Activated T-cell treated with anti-CD3 and anti-CD28 coated beads for 48 hours (primary cell): ENCODE measurements at places on chromosomes 16 and 17.

DNA sequence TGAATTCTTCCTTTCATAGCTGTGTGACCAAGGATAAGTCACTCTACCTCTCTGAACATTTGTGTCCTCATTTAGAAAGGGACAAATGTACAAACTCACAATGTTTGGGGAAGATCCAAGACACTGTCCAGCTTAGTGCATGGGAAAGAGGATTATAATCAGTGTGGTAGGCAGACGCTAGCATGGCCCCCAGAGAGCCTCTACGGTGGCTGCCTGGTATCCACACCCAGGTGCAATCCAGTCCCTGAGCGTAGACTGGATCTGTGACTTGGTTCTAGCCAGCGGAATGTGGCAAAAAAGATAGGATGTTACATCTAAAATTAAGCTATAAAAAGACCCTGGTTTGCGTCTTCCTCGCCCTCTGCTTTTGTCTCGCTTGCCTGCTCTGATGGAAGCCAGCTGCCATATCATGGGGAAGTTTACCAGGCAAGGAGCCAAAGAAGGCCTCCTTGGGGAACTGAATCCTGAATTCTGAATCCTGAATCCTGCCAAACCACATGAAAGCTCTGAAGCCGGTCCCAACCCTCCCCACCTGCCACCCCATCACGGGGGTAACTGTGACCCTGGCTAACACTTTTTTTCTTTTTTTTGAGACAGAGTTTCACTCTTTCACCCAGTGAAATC, 51.7 kb downstream of the PLXDC1 start:
- DNase-seq: no peak

GRCh38 chr17:48732688-48733629, 4.4 kb upstream of the HOXB13 start:
- DNase-seq: no peak

DNA sequence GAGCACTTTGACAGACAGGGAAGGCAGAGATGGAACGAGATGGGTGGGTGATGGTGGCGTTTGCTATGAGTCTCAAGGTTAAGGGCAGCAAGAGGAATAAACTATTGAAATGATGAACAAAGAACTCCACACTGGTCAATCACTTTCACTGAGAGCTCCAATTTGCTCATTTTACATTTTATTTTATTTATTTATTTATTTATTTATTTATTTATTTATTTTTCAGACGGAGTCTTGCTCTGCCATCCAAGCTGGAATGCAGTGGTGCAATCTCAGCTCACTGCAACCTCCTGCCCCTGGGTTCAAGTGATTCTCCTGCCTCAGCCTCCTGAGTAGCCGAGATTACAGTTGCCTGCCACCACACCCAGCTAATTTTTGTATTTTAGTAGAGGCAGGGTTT, 669.1 kb downstream of the HS3ST4 start:
- no peak for DNase-seq

DNA sequence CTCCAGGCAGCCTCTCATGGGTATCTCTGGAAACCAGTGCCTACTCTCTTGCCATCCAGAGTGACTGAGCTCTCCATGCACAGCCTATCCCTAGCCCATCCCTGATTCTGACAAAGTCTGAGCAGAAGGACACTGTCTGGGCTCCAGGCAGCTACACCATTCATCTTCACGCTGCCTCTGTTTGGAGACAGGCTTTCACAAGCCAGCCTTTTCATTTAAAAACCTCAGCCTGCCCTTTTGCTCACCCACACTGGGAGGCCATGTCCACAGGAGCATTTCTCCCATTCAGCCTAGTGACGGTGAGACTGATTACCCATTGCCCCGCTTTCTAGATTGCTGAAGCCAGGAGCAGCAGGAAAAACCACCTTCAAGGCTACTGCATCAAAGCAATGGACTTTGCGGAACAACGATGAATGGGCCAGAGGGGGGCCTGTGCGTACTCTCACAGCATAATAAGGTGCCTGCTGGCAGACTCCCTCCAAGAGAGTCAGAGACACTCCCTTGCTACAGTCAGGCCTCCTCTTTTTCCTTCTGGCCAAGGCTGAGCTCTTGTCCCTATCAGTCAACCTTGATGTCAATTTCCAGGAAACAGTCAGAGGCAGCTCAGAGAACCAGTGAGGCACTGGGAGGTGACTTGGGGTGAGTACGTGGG, 24.7 kb upstream of the CDH13 start:
- no peak for DNase-seq

GRCh38 chr16:55529018-55529417, 20.1 kb downstream of the LPCAT2 start:
- DNase-seq: no peak

DNA sequence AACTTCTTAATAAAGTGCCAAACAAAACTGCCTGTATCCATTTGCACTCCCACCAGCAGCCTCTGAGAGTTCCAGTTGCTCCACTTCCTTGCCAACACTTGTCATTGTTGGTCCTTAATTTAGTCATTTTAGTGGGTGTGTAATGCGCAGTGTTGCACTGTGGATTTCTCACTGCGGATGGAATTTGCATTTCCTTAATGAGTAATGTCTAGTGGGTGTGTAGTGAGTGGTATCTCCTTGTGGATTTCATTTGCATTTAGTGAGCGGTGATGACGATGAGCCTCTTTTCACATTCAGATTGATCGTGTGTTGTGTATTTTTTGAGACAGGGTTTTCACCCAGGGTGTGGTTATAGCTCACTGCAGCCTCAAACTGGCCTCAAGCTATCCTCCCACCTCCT, 4.1 kb upstream of the MSLN start:
- no peak for DNase-seq

DNA sequence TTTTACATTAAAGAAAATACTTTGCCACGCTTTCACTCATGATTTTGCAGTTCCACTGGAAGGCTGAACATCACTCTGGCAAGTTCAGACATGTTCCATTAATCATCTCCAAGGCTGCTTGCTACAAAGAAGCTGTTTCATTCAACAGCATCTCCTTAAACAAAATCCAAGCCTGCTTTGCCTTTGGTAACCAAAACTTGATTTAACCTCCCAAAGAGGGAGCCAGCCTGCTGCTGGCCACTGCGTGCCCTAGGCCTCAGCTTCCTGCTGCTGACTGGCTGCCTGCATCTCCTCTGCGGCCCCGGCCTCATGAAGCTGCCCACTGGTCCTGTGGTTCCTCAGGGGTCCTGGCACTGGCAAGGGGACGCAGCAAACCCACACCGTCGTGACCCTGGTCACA, 31.8 kb downstream of the ANKRD11 start:
- no peak for DNase-seq

DNA sequence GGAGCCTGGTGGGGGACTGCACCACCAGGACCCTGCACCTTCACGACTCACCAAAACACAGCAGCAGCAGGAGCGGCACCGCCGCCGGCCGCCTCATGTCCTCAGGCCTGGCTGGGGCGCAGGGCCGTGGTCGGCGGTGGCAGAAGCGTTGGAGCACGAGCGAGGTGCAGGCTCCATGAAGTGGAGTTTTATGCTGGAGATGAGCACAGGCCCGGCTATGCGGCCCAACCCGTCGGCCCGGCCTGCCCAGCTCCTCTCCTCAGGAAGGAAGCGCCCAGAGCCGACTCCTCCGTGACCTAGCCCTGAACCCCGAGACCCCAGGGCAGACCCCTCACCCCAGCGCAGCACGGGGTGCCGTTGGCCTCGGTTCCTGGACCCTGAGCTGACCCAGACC, at the start of gene PRSS27:
PRSS27 (minus strand) TSS at position 161 of the 394 bp plus-strand sequence; CDS start at position 97, 64 bp downstream.
- no peak for DNase-seq

DNA sequence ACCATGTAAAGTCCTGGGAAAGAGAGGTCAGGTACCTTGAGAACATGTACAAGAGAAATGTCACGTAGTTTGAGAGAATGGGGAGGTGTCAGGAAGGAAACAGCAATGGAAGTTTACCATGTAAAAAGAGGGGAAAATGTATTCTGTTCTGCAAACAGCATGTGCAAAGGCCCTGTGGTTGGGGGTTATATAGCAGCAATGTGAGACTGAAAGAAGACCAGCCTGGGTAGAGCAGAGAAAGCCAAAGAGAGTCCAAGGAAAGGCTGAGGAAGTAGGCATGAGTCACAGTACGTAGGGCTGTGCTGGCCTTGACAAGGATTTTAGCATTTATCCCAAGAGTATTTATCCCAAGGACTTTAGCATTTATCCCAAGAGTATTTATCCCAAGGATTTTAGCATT, 141.3 kb upstream of the CACNG3 start:
- DNase-seq: no peak

DNA sequence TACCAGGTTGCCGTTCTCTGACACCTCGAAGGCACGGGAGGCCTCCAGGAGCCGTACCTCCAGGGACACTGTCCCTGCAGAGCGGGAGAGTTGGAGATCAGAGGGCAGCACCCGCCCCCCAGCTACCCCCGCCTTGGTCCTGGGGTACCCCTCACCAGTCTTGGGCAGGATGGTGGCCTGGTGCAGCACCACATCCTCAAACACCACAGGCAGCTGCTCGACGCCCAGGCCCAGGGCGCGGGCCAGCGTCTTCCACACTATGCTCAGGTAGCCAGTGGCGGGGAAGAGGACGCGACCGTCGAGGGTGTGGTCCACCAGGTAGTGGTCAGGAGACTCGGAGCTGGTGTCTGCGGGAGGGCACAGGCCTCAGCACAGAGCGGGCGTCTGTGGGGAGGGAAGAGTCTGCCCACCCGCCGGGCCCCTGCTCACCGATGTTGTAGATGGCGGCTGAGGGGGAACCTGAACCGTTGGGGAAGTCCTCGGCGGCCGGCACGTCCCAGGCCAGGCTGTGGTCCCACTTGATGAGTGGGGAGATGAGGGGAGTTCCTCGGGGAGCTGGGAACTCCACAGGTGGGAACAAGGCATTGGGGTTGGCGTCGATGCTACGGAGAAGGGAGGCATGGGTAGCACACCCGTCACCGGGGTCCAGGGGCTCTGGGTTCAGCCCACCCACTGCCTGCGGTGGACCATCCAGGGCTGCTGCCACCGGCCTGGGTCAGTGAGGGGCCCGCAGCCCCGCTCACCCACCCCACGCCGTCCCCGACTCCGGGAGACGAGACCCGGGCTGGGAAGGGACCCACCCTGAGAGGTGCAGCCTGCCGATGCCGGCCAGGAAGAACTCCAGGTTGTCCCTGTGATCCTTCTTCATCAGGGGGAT, 9.8 kb downstream of the FASN start:
- DNase-seq: no peak

GRCh38 chr17:49603238-49603637, 27.6 kb downstream of the NXPH3 start:
- DNase-seq: no peak

- no peak for DNase-seq
Observed at GRCh38 chr16:30644334-30644830, 6.4 kb upstream of the PRR14 start.

DNA sequence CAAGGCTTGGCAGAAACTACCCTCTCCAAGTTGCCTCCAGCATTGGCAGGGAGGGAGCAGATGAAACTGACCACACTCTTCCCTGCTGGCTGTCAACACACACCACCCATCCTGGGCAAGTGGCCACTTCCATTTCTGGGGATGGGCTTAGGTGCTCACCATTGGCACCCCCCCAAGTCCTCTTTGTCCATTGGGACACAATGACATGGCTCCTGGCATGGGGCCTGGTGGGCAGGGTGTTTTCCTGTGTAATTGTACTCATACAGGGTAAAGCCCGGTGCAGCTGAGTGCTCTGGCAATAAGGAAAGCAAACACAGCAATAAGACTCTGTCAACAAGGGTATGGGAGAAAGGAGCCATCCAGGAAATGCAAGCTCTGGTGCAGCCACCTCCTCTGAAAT, 22.6 kb downstream of the SCNN1B start:
- no peak for DNase-seq

- no peak for DNase-seq
Observed at GRCh38 chr16:75801307-75801706, 75.0 kb upstream of the CPHXL start.

- DNase-seq: no peak
Observed at GRCh38 chr16:55073830-55074229, 143.2 kb downstream of the IRX5 start.

DNA sequence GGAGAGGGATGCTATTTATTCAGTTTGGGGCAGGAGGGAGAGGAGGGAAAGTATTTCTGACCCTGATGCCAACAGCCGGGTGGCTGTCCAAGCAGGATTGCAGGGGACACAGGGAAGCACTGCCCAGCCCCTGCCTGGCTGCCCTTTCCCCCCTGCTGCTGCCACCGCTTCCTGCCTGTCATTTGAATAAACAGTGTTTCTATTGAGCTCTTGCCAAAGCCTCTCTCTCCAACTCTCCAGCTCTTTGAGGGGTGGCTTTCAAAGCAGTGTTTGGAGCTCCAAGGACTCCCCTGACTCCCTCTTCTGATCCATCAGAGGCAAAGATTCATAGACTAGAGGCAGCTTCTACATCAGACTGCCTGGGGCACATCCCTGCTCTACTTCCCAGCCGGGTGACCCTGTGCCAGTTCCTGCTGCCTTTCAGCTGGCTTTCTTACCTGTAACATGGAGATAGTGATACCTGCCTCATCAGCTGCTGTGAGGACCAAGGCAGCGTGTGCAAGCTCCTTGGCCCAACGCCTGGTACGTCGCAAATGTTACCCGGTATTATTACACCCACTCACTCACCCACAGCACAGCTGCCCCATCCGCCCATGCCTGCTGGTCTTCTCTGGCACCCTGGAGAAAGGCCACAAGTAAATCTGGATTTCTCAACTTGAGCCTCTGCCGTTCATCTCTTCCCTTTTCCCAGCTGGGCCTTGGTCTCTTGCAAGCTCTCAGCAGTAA, 9.5 kb downstream of the PROCA1 start:
- DNase-seq: no peak

GRCh38 chr17:64599187-64599676, 62.9 kb downstream of the SMURF2 start:
- DNase-seq: peak; percentile 24

DNA sequence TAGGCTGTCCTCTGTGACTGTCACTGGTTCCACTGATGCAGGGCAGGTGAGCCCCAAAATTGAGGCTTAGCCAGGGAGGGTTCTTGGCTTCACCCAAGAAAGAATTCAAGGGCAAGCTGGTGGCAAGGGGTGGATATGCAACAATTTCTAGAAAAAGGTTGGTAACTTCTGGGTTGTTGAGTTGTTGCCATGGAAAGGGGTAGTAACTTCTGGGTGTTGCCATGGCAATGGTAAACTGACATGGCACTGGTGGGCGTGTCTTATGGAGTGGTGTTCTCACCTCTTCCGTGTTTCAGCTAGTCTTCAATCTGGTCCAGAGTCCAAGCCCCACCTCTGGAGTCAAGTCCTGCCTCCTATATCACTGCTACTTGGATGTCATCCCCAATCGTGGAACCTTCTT, 9.5 kb upstream of the GUCY2D start:
- no peak for DNase-seq

DNA sequence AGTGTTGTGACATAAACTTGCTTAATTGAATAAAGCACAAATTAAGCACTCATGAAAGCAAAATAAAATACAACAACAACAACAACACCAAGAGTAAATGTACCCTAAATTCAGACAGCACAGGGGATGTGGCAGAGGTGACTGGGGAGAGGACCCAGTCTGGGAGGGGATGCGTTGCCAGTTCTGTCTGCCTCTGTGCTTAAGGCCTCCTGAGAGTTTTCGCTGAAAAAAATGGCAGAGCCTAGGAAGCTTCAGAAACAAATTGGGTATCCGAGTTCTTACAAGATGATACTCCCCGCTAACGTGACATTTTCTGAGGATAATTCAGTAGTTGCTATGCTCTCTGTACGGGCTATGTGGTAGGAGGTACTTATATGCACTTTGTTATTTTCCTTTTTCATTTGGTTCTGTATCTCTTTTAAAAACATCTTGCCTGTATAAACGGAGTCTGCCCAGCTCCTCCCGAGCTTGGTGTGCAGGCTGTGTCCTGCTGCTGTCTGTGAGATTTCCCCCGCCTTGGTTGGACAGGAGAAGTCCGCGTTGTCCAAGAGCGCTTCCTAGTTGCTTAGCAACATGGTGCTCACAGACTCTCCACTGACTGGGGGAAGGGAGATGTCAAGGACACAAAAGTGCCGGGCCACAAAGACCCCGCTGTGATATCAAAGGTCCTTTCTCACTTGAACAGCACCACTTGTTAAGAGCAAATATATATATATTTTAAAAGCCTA, 134.2 kb upstream of the CPHXL start:
- DNase-seq: no peak
